ENCODE measurements at places on chromosomes 6 and 20. TPM values are rescaled to one million over a fixed set of nuclear protein-coding genes. Genes with fewer than 3 reads are reported as not detected.

- no peak for DNase-seq
Observed at GRCh38 chr6:77487808-77488425, 24.6 kb upstream of the HTR1B start.

- no peak for DNase-seq
Observed at GRCh38 chr6:3879194-3879952, 30.2 kb downstream of the FAM50B start.

DNA sequence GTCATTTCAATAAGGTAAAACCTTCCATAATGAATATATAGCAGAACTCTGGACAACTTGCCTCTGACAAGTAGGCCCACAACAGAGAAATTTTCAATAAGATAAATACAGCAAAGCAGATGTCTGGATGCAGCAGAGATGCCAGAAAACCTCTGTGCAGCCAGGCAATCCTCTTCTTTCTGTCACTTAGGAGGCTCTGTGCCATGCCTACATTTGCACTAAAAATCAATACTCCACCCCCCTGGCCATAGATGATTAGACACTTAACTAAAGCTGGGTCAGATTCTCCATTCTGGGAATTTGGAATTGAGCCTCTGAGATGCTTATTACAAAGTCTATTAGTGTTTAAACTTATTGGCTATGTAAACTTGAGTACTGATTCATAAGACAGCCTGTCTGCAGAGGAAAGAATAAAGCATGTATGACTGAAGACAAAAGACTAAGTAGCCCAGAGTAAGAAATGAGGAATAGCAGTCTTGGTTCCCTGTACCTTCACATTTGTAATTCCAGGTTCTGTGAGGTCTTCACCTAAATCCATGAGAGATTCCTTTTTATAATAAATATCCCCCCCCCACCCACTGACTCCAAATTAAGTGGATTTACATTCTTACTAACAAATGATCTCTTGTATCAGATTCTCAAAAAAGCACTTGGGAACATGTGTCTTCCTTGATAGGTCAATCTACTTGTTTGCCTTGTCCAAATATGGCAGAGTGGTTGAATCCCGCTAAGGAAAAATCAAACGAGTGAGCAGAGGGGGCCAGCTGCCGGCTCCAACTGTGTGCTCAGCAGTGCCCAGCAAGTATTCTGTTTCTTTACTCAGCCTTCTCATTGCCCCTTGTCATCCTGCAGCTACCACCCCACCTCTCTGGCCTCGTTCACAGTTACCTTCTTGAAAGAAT, 20.4 kb downstream of the MAN1A1 start:
- DNase-seq, result no peak

The HLA-B gene
- polyA plus RNA-seq, result 9.0 TPM

GRCh38 chr6:157330831-157331230, 7.5 kb upstream of the TMEM242 start:
- no peak for DNase-seq

The LRRC73 gene
- polyA plus RNA-seq, result 0.61 TPM

All from A549 (cell line).